GM12878 (cell line): ENCODE measurements at places on chromosomes 4 and X.

GRCh38 chr4:2363951-2364653, 54.3 kb downstream of the ZFYVE28 start:
- no peak for DNase-seq

DNA sequence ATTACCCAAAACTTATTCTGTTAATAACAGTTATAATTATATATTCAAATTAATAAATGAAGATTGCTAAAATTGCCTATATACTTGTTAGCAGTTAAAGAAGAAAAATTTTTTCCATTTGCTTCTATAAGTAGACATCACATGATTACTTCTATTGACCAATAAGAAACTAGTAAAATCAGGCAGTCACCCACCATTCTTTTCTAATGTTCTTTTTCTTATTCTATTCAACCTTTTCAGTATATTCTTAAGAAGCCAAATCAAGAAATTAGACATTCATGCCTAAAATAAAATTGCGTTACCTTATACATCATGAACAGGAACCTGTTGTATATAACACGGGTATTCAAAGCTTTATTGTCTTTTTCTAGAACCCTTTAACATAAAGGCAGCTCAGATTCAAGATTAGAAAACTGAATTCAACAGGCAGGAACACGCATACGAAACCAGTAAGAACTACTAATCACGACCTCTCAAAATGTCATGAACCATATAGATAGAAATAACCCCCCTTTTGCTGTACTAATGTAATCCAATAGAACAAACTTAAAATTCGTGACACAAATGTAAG, 568.1 kb upstream of the DIPK2B start:
- DNase-seq, result no peak

DNA sequence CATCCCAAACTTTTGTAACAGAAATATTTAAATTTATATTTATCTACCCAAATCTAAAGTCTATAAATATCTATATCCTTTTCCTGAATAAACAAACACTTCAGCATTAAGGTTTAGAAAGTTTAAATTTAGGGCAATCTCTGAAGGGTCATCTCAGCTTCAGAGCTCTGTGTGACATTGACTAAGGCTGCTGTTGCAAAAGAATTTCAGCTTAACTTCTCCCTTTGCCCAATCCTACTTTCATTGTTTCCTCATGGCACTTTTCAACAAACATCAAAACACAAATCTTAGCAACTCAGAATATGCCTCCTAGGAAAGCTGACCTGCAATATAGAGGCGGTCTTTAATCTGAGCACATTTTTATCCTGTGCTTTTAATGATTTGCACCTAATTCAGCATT, 79.7 kb upstream of the BANK1 start:
- no peak for DNase-seq

- DNase-seq, result no peak
These were observed 114.9 kb downstream of the EFHC2 start for GRCh38 chrX:44228621-44229020.
